Glomerular endothelial cell (primary cell): ENCODE measurements at places on chromosomes 6 and 20.

DNA sequence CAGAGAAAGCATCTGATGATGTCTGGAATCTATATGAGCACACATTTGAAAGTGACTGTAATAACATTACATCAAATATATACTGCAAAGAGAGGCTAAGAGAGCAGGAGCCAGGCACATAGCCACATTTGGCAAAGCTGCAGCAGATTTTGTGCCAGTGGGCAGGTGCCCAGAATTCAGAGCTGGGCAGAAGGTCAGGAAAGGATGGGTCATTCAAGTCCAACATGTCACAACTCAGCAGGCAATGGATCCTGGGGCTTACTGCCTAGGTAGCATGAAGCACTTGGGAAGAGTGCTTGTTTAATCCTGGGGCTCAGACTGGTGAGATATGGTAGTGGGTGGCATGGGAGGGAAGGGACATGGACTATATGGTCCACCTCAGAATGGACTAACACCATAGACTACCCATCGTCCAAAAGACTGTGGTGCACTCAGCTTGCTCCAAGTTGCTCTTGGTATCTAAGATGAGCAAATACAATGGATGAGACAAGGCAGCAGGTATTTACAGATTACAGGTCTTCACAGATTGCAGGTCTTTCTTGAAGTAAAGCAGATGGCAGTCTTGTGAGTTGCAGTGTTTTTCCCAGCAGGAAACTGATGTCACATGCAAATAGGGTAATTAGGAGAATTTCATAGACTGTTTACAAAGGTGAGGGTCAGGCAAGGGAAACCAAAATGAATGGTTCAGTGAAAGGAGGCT, 31.2 kb upstream of the SHLD1 start:
- DNase-seq = no peak

GRCh38 chr6:169865346-169866139, 114.1 kb downstream of the ERMARD start:
- DNase-seq = no peak

DNA sequence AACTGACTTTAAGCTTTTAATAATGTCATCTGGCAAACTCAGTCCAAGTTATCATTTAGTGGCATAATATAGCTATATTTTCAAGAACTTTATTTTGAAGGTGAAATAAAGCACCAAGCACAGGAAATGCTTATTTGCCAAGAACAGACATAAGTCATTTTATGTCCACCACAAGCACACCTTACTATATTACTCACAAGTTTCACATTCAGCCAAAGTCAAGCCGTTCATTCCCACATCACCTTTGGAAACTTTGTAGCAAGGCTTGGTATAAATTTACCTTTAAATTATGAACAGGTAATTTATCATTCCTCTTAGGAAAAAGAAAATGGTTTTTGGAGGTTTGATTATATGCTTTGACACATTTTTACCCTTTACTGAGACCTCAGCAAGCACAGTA, 236.8 kb upstream of the FKBP1C start:
- DNase-seq = no peak

- DNase-seq = no peak
These were observed 5.0 kb downstream of the CEP162 start for GRCh38 chr6:84222426-84222825.

DNA sequence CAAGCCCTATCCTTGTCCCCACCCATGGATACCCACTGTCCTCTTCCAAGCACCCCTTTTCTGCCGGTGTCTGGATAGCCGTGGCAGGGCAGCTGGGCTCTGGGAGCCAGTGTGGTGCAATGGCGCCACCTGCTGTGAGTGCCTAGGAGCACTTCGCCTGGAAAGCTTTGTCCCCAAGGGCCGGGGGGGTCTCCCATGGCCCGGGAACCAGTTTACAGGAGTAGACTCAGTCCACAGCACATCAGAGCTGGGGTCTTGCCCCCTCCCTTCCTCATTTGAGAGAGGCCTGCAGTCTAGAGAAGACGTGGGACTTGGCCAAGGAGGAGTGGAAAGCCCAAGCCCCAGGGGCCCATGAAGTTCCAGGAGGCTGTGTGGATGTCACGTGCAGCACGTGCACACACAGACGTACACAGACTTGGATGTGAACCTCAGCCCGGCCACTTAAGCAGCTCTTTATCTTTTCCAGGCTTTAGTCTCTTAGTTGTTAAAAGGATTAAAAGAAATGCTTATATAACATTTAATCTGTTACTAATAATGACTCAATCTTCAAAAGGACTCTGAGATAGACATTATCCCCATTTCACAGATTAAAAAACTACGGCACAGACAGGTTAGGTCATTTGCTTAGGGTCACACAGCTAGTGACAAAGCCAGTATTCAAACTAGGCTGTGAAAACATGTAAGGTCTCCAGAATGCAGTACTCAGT, 40.9 kb upstream of the CDH22 start:
- DNase-seq = no peak

GRCh38 chr6:46816626-46817025, 23.4 kb downstream of the MEP1A start:
- DNase-seq = no peak

DNA sequence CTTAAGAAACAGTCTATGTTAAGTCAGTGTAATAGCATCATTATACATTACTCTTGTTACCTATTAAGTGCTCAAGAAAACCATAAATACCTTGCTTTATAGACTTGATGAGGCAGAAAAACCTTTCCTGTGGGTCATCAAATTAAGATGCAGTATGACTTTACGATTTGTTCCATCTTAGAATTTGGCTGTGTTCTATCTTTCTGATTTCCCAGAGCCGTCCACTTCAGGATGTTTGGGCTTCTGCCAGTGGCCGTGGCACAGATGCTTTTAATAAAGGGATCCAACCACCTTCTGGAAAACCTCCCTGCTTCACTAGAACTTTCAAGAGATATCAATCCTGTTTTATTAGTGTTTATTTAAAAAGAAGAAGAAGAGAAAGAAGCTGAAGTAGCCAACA, 71.2 kb downstream of the PDE7B start:
- no peak for DNase-seq

DNA sequence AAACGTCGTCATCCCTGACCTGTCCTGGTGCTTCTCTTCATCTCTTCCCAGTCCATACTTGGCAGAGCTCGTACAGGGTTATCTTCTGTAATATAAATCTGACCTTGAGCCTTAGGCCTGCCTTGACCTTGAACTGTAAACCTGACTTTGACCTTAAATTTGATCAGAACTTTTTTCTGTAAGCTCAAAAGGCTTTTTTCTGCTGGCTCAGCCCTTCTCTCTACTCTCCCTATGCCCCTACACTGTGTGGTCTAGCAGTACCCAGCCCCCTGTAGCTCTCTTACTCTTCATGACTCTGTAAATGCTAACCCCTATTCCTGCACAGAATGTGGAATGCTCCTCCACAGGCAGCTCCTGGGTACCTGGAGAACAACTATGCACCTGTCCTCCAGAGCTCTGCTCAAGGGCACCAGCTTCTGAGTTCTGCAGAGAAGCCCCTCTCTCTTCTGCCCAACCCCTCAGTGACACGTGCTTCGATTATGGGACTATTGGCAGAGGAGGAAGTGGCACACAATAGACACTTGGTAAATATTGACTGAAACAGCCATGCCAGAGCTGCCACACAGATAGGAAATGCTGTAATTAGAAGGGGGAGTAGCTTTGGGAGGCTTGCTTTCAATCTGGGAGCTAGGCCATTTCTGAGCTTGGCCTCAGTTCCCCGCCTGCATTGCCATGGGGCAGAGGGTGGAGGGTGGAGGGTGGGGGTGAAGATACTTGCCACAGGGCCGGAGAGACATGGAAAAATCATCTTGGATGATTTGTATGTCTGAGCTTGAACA, 15.4 kb downstream of the SNPH start:
- DNase-seq = no peak

DNA sequence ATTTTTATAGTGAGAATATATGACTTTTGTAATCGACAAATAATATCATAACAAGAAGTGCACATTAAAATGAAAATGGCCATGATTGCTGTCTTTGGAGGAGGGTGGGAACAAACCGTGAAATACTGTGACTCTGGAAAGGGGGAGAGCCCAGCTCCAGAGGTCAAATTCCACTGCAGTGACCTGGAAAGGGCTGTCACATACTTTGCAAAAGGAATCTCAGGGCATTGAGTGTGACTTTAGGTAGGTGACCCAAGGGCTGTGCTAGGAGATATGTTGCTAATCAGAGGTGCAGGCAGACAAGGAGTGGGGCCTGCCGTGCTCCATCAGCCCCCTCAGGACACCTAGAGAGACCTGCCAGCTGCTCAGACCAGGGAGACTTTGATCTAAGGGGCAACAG, 28.1 kb upstream of the BMP7 start:
- no peak for DNase-seq

DNA sequence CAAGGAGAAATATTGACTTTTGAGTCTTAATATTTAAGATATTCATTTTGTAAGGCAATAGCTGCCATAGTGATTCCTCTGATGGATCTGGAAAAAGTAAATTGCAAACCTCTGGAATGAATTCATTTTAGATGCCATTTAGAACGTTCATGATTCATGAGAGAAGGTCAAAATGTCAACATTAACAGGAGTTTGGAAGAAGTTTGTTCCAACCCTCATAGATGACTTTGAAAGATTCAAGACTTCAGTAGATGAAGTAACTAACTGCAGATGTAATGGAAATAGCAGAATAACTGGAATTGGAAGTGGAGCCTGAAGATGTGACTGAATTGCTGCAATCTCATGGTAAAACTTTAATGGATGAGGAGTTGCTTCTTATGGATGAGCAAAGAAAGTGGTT, 100.9 kb upstream of the CCN2 start:
- DNase-seq = no peak

GRCh38 chr20:5806457-5807263, 56.5 kb downstream of the SHLD1 start:
- DNase-seq = no peak

- no peak for DNase-seq
These were observed 6.7 kb downstream of the TEAD3 start for GRCh38 chr6:35489995-35490791.

DNA sequence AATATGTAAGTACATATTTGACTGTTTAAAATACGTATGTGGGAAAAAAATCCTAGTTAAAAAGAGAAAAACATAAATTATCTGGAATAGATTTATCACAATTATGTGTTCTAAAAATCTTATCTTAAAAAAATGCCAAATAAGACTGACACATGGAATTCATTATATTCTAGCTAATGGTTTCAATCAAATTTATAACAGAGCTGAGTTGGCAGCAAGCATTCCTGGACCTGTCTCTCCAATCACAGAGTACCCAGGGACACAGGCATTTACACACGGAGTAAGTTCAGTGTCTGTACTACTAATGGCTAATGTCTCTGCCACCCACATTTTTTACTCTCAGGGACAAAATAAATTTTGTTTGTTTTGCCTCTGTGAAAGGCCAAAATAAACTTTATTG, 122.3 kb downstream of the RPS12 start:
- DNase-seq = no peak

- DNase-seq = no peak
These were observed 2.4 kb downstream of the EDEM2 start for GRCh38 chr20:35144694-35145093.

DNA sequence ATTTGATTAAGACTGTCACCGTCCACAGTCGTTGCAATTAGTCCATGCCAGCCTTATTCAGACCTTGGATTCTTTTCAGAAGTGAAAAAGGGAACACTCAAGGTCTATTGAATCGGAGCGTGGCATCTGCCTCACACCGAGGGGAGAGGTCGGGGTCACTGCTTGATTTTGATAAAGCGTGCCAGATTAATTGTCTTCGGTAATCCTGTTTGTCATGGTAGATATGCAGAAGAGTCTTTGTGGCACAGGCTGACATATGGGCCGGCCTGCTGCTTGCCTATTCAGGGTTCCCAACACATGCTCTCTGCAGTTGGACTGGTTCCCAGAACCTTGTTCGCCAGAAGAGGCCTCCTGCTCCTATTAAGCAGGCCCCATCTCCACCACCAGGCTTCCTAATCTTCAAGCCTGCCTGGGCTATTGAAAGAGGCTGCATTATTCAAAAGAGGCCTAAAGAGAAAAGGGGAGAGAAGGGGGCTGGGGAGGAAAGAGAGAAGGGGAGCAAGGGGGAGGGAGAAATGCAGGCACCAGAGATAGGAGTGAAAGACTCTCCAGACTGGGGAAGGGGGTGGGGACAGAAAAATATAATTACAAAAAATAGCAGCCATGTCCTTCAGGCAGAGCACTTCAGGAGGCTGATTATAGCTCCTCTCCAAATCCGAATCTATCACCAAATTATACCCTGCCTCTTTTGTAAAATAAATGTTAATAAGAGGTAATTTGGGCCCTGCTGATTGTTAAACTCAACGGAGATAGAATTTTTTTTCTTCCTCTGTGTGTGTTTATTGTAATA, 611.3 kb downstream of the HDGFL1 start:
- DNase-seq = no peak

GRCh38 chr6:7811441-7811840, 85.5 kb downstream of the BMP6 start:
- DNase-seq = no peak

- DNase-seq = no peak
These were observed 41.1 kb upstream of the BCAS1 start for GRCh38 chr20:54111460-54111859.

DNA sequence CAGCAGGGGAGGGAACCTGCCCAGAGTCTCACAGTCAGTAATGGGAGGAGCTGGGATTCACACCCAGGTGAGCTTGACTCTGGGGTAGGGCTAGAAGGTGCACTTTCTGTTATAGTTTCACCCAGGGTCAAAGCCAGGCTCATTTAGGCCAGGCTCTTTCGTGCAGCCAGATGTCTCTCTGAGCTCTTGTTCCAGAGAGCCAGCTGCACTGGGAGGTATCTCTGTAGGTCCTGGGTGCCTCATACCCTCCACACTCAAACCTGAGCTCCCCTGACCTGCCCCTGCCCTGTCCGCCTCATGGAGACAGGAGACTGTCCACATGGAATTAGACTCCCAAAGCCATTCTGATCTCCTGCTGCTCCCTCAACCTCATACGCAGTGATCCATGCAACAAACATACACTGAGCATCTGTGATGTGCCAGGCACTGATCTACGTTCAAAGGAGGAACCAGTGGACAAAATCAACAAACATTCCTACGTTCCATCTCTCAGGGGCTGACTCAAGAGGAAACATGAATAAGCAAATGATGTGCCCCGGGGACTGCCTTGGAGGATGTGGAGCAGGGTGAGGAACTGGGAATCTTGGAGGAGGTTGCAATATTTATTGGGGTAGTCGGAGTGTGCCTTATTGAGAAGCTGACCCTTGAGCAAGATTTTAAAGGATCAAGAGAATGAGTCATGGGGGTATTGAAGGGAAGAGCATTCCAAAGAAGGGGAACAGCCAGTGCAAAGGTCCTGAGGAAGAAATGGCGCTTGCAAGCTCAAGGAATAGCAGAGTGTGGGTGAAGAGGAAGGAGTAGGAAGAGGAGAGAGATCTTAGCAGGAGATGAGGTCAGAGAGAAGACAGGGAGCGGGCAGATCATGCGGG, 71.3 kb upstream of the TOX2 start:
- peak; percentile 39 for DNase-seq
